ENCODE measurements at places on chromosomes 1 and 21. TPM values are rescaled to one million over a fixed set of nuclear protein-coding genes. Genes with fewer than 3 reads are reported as not detected.

- no peak for DNase-seq
Observed at GRCh38 chr1:1315435-1315954, 7.1 kb downstream of the PUSL1 start.

- DNase-seq: no peak
Observed at GRCh38 chr21:20250337-20250736, 747.9 kb upstream of the NCAM2 start.

- no peak for DNase-seq
Observed at GRCh38 chr21:46021398-46021797, 39.8 kb downstream of the COL6A1 start.

PRR9 gene
- total RNA-seq: not detected

DNA sequence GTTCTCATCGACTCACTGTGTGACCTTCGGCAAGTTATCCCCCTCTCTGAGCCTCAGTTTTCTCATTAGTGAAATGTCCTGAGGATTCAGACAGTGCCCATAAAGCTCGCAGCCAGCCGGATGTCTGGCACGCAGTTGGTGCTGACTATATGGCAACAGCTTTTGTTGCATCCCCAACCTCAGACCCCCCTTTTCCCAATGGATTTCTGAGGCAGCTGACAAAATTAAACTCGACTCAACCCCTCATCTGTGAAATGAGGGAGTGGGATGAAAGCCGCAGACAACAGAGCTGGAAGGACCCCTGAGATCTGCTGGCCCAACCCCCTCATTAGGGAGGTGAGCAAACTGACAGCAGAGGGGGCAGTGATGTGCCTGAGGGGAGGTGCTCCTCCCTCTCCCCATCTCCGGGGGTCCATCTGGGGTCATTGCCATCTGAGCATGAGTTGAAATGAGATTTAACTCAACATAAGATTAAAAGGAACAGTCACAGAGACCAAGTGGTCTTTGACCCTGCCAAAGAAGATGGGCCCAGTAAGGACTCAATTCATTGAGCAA lies 40.4 kb downstream of the NKAIN1 start:
- no peak for DNase-seq

- no peak for DNase-seq
Observed at GRCh38 chr1:4166713-4167112, 266.6 kb upstream of the C1orf174 start.

GUCA2B gene
- not detected for total RNA-seq

GRCh38 chr1:212752252-212752933 lies 39.2 kb downstream of the NSL1 start:
- DNase-seq: no peak

DNA sequence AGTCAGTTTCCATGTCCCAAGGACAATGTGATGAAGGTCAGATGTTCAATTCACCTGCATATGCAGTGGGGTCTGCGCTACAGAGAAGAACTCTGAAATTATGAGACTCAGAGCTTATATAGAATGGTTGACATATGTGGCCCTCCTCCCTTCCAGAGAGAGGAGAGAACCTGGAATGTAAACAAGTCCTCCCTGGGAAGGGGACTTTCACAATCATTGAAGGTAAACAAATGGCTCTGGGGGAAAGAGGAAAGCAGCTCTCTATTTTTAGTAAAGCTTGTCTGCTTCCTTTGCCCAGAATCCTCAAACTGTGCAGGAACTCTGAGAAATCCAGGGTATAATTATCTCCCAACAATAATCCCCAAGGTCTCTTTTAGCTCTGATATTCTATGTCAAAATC lies 9.8 kb downstream of the OVGP1 start:
- no peak for DNase-seq

- no peak for DNase-seq
Observed at GRCh38 chr1:212957546-212957945, 7.2 kb downstream of the VASH2 start.

ITLN2 gene
- total RNA-seq: not detected

DNA sequence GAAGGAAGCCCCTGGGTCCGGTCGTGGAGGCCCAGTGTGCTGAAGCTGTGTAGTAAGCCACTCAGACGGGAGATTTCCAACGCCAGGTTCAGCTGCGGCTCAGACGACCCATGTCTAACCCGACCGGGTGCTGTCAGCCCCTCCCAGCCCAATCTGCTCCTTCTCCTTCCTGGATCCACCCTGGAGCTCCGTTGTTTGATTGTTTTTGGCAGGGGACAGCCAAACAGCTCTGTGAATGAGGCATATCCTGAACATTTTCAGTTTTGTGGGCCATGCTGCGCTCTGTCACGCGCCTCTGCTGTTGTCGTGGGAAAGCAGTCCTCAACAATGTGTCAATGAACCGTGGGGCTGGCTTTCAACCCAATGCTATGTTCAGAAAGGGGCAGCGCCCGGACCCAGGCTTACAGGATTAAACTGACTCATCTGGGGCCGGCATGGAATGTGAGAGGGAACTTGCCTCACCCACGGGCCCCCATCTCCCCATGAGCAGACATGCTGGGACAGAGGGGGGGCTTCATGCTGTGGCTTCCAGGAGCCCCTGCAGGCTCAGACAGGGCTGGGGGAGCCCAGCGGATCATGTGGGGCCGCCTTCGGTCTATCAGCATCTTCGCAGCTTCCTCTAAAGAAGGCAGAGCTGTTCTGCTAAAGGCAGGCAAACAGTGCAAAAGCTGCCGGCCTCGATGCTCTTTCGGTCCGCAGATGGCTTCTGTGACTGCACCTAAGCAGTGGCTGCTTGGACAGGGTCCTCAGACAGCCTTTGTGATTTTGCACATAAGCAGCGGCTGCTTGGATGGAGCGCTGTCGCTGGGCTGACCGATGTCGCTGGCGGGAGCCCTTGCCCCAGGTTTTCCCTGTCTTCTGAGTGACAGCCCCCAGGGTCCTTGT lies 101.7 kb downstream of the RIPK4 start:
- no peak for DNase-seq

GRCh38 chr1:19203440-19203839 lies 6.6 kb downstream of the UBR4 start:
- no peak for DNase-seq

NR0B2 gene
- total RNA-seq: not detected
